Transverse colon (tissue), 4 donors: ENCODE measurements at places on chromosomes 2 and 18. TPM values are rescaled to one million over a fixed set of nuclear protein-coding genes. Genes with fewer than 3 reads are reported as not detected.
A peak's percentile ranks its signal among the peaks of the same experiment; 100 is the strongest.

NOL4 gene
- not detected for total RNA-seq

ECEL1 gene
- not detected for total RNA-seq

ASAP2 gene
- 33.2 TPM for total RNA-seq

ABCA12 gene
- not detected for total RNA-seq

ABCB11 gene
- 4.8 TPM for total RNA-seq

TNFAIP6 gene
- total RNA-seq: not detected

C2orf66 gene
- total RNA-seq: not detected

ANKRD23 gene
- total RNA-seq: 4.1 TPM

- DNase-seq: no peak
These were observed 627 bp upstream of the GALR1 start for GRCh38 chr18:77248873-77249568.

DNA sequence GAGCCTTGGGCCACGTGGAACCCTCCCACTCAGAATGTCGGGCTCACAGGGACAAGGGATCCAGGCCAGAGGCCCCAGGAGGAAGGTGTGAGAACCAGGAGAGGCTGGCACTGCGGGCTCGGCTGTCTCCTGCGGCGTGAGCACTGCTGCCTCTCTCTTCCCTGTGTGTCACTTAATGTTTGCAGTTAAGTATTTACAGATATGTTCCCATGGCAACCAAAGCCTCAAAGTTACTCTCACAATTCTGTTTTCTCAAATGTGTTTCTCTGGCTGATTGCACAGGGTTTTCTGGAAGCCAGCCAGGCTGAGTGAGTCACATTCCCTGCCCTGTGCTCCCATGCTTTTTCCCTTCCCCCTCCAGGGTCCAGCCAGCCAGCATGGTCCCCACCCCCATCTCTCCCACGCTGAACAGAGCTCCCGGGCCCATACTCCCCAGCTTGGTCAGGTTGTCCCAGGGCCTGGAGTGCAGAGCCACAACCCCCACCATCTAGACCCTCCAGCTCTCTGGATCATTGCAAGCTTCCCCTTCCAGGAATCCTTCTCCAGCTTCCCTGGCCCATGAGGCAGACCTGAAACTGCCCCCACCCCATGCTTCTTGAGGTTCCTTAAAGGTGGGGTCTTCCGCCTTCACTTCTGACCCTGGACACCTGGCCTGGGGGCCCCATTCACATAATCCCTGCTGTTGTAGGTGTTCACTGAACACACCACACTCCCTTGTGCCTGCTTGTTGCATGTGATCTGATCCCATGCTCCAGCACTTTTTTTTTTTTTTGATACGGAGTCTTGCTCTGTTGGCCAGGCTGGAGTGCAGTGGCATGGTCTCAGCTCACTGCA is 265.9 kb downstream of the CELF4 start:
- DNase-seq: peak; percentile 79

DNA sequence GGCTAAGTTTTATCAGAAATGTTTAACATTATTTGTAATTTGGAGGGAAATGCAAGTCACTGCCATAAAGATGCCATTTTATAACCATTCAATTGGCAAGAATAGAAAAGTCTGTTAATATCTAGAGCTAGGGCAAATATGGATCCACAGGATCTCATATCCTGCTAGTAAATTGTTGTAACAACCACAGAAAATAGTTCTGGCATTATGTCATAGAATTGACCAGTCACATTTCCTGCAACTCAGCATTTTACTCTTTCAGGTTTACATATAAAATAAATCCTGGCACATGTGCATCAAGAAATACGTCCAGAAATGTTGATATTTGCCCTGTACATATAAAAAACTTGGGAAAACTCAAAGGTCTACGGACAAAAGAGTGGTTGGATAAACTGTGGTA is 32.9 kb downstream of the OSBPL6 start:
- DNase-seq: no peak

- DNase-seq: no peak
These were observed 1.0 kb upstream of the PEX13 start for GRCh38 chr2:61016392-61017002.

DNA sequence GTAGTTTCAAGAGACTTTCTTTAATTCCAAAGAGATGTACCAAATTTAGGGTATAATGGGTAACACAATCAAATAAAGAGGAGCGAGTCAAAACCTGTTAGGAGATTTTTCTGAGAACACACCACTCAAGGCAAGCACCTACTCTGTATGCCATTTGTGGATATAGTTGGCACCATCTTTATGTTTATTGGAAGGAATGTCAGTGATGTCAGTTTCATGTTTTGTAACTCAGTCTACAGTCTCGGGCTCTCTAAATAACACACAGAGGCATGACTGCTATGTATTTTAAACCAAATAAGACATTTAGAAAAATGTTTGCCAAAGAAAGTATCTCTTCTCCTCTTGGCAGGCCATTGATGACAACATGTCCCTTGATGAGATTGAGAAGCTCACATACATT is 59.7 kb downstream of the CPS1 start:
- DNase-seq: no peak

- no peak for DNase-seq
These were observed 5.1 kb upstream of the TTR start for GRCh38 chr18:31586616-31587015.

DNA sequence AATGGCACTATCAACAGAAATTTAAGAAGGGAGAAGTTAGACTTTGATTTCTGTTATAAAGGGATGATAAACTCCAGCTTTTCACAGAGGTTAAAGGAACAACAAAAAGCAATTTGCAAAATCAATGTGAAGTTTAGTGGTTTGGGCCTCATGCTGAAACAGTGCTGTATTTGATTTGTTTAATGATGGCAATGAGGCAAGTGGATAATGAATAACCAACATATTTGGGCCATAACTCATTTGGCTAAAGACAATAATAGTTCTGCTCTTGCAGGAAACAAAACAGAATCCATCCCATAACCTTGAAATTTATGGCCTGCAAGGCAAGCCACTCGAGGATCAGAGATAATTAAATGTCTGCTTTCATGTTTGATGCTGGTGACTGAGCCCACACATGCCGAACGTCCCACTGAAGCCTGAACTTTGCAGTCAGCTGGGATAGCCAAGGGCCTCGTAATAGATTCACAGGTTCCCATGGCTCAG is 56.5 kb downstream of the TPGS2 start:
- DNase-seq: no peak

DNA sequence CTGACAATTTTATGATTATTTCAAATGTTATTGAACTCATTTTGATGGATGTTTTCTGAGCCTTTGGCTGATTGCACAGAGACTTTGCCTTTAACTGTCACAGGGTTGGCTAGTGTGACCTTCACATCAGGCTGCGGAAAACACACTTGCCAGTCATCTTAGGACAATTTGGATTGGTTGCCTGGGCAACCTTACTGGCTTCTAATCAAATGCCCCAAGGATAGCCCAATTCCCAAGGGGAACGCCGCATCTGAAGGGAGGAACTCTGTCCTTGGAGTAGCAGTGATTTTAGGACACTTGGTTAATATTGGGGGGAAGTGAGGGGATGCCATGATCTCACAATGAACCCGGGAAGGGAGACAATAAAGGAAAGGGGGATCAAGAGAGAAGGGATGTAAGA is 29.5 kb downstream of the OSBPL6 start:
- no peak for DNase-seq

DNA sequence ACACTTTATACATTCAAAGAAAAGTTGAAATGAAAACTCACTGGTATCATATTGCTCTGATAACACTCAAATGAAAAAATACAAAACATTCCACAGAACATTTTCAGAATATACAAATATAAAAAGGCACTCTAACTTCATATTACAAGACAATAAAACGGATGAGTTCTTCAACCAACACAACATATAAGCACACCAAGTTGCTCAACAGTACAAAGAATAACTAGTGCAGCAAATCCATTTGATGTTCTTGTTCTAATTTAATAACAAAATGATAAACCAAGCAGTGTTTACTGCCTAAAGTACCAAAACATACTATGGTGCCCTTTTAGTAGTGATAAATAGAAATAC is 60.8 kb upstream of the PGAP1 start:
- DNase-seq: no peak

DNA sequence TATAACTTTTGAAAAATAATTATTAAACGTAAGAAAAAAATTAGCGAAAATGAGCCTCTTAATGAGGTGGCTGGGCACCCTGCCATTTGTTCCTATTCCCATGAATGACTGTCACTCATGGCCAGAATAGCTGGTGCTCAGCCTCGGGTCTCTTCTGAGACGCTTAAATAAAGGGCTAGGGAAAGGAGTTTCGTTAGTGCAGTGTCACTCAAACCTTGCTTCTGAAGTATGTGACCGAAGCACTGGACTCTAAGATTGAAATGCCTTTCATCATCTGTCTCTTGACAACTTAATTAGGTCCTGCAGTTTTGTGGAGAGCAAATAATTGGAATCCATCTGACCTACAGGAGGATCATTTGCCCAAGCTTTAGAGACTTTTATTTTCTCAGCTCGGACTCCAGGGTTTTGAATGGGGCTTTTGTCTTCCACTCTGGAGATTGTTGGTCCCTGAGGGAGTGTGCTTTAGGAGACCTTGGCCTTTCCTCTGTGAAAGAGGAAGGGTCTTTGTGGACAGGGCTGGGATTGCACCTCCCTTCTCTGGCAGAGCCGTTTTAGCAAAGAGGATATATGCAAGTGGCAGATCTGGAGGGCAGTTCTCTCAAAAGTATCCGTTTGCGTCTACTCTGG is 42.3 kb upstream of the FHOD3 start:
- DNase-seq: no peak

DNA sequence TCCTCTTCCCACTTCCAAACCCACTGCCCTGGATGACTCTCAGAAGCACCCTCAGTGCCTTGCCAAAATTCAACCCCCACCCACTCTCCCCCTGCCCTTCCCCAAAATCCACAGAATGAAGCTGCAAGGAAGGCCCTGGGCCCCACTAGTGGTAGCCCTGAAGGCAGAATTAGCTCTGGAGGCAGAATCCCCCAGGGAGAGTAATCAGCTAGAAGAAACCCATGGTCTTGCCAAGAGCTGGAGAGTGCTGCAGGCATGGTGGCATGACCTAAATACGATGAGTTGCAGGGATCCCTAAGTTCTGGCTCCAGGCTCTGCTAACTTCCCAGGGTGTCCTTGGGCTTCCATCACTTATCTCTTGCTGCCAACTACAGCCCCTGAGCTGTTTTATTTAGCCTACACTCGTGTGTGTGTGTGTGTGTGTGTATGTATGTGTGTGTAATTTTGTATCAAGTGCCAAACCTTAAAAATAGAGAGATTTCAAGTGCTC is 7.9 kb downstream of the GAD1 start:
- DNase-seq: no peak

DNA sequence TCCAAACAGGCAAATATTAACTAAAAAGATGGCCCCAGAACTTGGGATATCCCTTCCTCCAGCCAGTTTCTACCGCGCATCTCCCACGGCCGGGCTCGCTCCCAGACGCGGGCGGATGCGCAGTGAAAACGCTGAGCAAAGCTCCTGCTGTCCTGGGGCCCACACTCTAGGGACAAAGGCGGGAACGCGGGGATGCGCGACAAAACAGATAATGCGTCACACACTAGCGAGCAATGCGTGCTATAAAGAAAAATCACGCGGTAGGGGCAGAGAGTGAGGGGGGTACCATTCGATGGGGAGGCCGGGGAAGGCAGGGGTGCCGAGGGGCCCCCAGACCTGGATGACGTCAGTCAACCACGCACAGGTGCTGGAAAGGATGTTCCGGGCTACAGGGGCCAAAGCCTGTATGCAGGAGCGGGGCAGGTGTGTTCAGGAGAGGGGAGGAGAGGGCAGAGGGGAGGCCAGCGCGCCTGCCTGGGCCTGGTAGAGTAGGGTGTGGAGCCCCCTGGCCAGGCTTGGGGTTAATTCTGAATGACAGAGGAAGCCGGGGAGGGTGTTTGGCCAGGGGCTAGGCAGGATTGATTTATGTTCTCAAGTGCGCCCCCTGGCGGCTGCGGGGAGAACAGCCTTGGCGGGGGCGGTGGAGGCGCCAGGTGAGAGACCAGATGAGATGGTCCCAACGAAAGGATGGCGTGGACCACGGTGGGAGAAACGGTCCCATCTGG is 14.9 kb upstream of the ITM2C start:
- peak; percentile 61 for DNase-seq

GRCh38 chr2:121094845-121095244 is 190.2 kb downstream of the TFCP2L1 start:
- no peak for DNase-seq

DNA sequence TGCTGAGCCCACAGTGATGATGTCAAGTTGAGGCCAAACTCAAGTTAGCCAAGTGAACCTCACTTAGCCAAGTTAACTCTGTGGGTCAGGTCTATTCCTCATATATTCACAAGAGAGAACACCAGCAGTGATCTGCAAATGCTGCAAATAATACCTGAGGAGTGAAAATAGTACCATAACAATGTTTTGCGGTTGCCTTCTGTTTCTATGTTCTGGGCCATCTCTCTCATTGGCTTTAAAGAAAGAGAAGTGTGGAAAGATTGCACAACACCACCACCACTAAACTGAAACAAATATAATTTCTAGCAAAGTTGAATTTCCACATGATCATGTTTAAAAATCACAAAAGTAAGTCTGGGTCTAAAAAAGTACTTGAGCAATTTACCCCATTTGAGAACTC is 211.1 kb upstream of the GALNT5 start:
- DNase-seq: no peak

DNA sequence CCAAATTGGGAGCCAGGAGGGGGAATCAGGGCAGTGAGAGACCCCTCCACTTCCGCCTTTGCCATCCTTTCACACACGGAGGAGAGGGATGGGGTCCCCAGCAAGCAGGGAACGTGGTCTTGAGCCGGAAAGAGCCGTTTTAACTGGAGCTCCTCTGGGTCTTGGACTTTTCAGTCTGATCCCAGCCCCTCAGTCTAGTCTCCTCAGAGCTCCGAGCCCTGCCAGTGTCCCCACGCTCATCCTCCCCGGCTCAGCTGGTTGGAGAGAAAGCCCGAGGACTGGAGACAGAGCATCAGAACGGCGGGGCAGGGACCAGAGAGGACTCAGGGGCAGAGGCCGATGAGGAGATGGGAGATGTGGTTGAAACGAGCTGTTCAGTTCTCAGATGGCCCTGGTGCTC is 26.1 kb upstream of the OTOF start:
- no peak for DNase-seq

GRCh38 chr2:233117811-233118647 is 57.9 kb downstream of the INPP5D start:
- no peak for DNase-seq

- no peak for DNase-seq
These were observed 192.8 kb downstream of the ZFP36L2 start for GRCh38 chr2:43033466-43034241.

- DNase-seq: peak; percentile 48
These were observed 136.4 kb downstream of the SCG2 start for GRCh38 chr2:223465793-223466192.

DNA sequence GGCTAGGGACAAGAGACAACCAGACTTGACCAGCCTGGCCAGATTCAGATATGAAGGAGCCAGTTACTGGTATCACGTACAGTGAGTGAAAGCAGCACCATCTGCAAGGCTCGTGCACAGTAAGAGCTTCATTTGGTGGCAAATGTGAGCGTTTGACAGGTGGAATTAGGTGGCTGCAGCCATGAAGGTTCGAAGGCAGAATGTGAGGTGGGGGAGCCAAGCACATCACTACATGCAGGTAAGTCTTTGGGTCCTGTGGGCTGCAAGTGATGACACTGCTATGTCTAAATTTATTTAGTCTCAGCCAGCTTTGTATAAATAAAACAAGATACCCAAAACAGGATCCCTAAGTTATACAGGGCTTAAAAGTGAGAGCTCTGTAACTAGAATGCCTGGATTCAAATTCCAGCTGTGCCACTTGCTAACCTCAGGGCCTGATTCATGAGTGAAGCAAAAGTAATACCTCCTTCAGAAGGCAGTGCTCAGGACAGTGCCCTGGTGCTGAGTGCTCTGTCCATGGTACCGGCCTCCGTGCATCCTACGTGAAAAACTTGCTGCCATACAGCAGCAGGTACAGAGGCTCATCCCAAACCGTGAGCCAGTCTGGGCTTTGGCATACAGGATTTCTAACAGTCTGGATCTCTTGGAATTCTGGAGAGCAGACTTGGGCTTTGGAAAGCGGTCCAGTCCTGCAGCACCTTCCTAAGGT is 18.6 kb downstream of the DDX18 start:
- DNase-seq: no peak
